Immature natural killer cell (primary cell): ENCODE measurements at places on chromosomes 7 and 10.

DNA sequence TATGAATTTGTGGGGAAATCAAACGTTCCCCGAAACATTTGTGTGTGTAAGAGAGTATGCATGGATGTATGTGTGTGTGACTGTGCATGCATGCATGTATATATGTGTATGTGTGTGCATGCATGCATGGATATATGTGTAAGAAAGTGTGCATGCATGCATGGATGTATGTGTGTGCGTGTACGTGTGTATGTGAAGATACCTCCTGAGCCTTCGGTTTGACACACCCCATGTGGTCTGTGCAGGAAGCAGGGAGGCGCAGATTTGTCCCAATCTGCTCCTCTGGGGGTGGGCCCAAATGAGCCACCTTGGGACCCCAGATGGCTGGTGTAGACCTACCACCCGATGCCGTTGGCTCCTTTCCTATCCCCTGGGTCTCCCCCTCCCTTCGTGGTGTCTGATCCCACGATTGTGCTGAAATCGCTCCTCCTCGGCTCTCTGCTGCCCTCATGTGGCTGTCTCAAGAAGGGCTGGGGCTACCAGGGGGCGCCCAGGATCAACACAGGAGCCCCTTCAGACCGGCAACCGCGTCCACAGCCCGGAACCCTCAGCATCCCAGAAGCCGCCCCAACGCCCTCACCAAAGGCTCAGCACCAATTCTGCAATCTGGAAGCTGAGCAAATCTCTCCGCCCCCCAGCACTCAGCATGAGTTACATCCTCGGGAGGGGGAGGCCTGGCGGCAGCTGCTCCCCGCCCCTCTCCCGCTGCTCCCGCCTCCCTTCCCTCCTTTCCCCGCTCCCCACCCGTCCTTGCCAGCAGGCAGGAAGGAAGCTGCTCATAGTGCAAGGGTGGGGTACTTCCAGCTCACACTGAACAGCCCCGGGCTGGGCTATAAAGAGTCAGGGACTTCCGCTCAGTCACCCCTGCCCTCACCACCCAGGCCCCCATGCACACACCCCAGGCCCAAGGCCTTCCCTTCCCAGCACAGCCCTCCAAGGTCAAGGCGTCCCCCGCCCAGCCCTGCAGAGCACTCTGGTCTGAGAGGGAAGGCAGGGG is 2.3 kb upstream of the NOS3 start:
- DNase-seq, result peak; percentile 58

DNA sequence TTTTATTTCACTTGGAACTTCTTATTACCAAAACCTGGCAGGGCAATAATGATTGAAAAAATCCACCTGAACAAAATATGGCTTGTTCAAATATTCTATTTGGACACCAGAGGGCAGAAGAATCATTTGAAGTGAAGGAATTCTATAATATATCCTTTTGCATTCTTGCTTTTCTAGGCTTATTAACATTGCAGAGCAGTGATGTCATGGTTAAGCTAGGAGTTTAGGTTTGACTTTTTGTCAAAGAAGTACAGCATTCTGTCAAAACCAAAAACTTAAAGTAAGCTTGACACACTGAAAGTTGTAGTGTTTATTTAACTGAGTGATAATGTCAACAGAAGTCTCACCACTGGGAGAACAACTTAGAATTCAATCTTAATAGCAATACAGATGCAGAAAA is 156.0 kb downstream of the SEMA3D start:
- no peak for DNase-seq

DNA sequence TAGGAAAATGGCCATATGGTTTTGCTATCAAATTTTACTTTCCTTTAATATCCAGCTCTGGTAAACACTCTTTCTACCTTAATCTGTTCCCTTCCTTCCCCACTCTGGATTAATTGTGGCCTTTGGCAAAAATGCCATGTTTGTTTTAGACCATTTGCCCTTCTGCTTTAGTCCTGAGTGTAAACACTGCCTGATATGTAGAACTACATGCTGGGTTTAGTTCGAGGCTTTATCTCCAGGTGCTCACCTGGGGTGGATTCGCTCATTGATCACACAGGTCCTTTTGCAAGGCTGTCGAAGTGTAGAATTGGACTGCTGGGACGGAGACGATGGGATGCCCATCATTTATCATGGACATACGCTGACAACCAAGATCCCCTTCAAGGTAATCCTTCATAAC is 94.1 kb downstream of the NOC3L start:
- no peak for DNase-seq

GRCh38 chr10:43324876-43325275 is 46.6 kb upstream of the FXYD4 start:
- no peak for DNase-seq

GRCh38 chr7:85890244-85890811 is 703.5 kb upstream of the SEMA3D start:
- DNase-seq, result no peak

GRCh38 chr7:25913598-25914224 is 238.3 kb upstream of the NFE2L3 start:
- peak; percentile 26 for DNase-seq

- no peak for DNase-seq
Observed at GRCh38 chr10:3009341-3009740, 58.0 kb upstream of the PFKP start.

DNA sequence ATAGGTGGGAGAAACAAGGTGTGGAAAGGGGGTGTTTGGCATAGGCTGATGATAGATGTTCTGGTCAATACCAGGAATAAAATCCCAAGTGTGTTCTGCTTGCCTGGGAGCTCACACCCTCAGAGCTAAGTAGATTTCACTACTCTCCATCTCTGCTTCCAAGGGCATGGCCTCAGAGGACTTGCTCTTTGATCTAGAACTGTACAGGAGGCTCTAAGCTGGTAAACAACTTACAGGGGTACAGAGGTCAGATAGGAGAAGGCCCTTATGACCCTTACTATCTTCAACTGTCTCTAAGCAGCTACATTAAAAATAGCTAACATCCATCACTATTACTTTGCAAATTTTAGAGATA is 221.5 kb upstream of the KLF14 start:
- no peak for DNase-seq

DNA sequence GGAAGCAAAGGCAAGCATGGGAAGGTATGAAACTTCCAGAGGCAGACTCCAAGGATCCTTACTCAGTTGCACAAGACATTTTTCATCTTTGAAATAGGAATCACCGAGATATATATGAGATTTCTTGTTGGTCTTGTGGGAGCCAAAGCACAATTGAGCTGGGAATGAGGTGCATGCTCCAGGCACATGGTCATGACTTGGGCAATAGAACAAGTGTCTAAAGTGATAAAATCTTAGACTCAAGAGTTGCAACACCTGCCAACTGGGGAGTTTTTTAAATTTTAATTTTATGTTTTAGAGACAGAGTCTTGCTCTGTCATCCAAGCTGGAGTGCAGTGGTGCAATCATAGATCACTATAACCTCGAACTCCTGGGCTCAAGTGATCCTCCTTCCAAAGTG is 169.5 kb upstream of the ADCY1 start:
- DNase-seq, result no peak

DNA sequence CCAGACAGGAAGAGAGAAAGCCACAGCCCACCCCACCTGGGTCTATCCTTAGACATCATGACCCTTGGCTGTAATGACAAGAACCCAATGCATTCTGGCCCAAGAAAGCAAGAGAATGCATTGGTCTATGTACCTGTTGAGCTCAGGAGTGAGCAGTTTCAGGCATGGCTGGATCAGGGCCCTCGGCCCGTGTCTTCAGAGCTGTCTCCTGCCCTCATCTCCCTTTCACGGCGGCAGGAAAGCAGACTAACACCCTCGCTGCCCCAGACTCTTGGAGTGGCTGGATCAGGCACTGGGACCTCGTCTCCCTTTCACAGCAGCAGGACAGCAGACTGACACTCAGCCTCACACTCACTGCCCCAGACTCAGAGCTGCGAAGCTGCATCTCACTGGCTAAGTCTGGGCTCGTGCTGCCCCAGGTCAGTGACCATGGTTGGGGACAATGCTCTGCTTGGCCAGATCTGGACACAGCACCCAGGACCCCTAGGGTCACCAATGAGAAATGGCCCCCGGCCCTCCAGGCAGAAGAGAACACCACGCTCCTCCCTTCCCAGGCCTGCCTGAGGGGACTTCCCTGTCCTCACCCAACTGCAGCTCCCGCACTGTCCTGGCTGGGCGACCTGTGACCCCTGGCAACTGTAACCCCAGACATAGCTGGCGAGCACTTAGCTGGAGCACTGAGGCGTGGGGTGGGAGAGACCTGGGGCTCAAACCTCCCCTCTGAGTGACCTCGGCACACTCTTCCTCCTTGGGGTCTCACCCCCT is 12.9 kb upstream of the PDGFA start:
- no peak for DNase-seq

DNA sequence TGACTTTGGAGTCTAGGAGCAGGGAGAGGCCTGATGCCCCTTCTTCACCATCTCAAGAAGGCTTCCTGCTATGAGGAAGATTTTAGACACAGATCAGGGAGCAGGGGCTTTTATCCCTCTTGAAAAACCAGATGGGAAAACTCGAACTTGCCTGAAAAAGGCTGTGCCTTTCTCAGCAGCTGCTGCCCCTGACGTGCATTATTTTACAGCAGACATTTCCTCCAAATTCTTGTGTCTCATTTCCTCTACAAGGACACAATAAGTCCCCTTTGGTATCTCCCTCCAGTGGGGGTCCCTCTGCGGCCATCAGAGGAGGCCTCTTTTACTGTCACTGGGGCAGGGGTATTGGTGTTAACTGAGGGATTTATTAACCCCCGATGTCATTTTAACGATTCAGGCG is 38.0 kb upstream of the AQP1 start:
- no peak for DNase-seq

- DNase-seq, result no peak
Observed at GRCh38 chr7:27920281-27920946, 180.5 kb downstream of the TAX1BP1 start.

DNA sequence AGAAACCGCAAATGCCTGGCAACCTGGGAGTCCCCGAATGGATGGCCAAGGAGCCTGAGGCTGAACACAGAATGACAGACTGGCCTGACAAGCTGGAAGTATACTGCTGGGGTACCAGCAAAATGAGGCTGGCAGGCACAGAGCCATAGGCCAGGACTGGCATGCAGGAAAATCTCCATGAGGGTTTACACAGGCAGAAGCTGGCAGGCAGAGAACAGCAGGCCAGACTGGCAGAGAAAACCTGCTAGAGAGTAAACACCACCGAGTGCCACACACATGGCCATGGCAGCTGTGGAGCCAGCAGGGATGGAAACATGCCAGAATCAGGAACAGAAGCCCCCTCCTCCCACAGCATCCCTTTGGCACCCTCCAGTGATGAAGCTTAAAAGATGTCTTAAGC is 63.4 kb downstream of the CRPPA start:
- DNase-seq, result no peak

GRCh38 chr7:27196287-27196767 is 3.6 kb downstream of the HOXA13 start:
- DNase-seq, result peak; percentile 64

DNA sequence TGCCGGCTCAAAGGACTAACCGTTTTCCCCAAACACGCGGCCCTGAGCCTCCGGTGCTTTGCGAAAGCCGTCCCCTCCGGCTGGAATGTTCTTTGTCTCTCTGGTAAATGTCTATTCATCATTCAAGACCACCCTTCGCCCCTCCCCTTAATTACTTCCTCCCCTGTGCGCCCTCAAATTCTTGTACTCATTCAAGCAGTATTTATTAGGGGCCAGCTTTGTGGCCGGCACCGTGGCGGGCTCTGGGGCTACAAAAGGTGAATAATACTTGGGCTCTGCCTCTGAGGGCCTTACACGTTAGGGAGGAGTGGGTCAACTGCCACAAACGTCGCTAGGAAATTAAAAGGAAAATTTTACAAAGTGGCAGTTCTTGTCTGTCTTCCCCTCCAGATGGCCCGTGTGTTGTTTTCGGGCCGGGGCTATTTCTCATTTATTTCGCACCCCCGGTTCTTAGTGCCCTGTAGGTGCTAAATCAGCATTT is 1.5 kb upstream of the MEST start:
- DNase-seq, result no peak

DNA sequence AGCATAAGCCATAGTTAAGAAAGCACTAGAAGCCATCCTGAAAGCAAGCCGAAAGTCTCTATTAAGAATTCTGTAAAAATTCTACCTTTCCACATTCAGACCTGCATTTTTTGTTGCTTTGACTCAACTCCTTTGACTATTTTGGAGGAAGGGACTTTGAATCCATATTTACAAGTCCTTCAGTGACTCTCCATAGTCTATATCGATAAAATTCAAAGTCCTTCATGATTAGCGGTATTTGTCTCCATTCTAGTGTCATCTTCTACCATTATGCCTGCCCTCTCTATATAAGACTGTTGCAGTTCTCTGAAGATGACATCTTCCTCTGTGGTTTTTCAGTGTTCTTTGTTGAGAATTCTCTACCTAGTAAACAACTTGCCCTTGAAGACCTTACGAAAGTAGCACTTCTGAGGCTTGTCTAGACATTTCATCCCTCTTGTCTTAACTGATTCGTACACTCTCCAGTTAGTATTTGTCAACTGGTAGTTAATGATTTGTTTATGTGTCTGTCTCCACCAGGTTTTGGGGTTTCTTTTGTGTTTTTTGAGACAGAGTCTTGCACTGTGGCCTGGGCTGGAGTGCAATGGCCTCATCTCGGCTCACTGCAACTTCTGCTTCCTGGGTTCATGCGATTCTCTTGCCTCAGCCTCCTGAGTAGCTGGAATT is 1.7 kb downstream of the CCSER2 start:
- peak; percentile 76 for DNase-seq

GRCh38 chr7:41162612-41163011 is 540.3 kb downstream of the INHBA start:
- no peak for DNase-seq

DNA sequence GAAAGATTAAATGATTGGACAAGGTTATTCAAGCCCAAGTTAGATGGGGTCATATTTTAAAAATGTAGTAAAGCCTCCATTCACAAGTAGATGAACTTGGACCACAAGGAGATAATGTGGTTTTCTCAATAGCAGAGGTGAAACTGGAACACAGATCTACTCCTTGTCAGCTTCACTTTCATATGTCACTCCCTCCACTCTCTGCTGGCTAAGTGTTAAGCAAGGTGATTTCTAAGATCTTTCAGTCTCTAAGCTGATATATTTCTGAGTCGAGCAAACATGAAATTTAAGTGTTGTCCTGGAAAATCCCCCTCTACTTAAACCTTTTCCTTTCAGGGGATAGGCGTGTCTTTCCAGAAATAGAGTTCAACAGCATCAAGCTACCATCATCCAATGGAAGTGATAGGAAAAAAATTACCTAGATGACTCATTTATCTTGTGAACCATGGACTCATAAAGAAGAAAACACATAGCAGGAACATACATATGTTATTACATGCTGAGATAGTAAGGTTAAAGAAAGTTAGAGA is 275.0 kb downstream of the PTEN start:
- DNase-seq, result peak; percentile 21

- DNase-seq, result no peak
Observed at GRCh38 chr10:114593240-114593792, 64.8 kb downstream of the ABLIM1 start.
